ENCODE measurements at places on chromosomes 16 and 17.

DNA sequence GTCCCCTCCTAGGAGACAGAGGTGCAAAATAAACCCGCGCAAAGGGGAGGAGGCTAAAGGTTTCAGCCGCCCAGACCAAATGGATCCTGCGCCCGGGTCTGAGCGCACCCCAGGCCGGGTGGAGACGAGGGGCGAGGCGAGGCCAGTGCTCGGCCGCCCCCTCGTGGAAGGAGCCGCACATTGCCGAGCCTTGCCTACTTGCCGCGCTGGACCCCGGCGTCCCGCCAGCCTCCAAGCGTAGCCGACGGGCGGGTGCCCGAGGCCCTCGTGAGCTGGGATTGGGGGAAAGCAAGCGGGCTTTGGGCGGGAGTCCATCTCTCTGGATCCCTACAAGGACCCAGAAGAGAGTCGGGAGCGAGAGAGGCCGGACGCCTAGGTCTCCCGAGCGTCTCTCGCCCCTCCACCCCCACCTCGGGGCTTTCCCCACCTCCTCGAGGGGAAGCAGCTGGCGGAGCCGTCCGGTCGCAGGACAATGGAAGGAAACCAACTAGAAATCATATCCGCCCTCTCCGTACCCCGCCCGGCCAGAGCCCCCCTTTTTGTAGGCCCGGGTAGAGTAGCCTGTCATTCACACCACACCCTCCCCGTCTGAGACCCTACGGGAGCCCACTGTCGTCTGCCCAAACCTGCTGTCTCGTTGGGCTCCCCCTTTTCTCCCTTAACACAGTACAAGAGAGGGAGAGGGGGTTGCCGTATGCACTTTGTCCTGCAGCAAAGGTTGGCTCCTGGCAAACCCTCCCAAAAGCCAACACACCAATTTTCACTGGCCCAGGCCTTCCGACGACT lies 664 bp upstream of the BCL6B start:
- peak; percentile 32 for DNase-seq

DNA sequence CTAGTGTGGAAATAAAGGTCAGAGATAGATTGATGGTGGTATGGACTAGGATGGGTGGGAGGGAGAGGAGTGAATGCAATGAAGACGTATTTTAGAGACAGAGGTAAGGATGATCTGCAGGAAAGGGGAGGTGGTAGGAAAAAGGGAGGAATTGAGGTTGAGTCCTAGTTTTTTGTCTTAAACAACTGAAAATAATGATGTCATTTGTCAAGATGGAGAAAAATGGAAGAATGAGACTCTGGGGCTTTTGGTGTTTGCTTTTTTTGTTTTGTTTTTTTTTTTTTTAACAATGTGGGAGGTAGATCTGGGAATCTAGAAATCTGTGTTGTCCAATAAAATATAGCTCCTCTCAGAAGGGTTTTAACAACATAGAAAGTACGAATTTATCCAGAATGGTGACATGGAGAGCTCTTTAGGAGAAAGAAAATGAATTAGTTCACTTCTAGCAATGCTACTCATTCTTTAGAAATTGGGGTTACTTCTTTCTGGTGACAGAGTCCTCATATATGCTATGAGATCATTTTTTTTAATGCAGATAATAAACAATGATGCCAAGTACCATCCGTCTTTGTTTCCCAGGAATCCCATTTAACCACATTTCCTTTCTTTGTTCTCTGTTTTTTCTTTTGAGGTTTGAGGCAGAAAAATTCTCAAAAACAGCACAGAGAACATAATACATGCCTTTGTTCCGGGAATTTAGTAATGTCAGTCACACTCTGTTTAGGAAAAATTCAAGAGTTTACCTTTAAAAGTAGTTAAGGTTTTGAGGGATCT lies 225.3 kb upstream of the COX10 start:
- DNase-seq = no peak

- no peak for DNase-seq
Measured at GRCh38 chr16:10003486-10003885, 178.7 kb downstream of the GRIN2A start.

- DNase-seq = no peak
Measured at GRCh38 chr17:74990581-74991105, 3.2 kb downstream of the CDR2L start.

DNA sequence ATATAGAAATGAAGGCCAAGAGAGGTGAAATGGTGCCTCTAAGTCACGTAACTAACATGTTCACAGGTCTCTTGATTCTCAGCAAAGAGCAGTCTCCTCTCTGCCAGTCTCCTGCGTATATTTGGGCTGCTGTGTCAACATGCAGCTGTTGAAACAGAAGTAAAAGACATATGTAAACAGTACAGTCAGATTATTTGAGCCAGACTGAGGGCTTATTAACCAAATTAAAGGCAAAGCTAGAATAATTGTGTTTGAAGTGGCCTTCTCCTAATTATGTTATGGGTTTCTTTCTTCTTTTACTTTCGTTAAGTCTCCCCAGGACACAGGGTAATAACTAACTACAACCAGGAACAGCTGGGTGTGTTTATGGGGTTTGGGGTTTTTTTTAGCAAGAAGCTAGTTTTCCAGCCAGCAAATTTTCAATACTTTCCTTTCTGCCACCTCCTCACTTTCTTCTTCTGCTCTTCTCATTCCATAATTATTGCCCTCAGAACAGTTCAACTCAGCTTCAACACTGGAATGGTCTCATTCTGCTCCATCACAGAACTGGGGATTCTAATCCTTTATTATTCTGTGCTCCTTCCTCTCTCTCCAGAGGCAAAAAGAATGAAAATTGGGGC lies 18.4 kb downstream of the G6PC1 start:
- no peak for DNase-seq

DNA sequence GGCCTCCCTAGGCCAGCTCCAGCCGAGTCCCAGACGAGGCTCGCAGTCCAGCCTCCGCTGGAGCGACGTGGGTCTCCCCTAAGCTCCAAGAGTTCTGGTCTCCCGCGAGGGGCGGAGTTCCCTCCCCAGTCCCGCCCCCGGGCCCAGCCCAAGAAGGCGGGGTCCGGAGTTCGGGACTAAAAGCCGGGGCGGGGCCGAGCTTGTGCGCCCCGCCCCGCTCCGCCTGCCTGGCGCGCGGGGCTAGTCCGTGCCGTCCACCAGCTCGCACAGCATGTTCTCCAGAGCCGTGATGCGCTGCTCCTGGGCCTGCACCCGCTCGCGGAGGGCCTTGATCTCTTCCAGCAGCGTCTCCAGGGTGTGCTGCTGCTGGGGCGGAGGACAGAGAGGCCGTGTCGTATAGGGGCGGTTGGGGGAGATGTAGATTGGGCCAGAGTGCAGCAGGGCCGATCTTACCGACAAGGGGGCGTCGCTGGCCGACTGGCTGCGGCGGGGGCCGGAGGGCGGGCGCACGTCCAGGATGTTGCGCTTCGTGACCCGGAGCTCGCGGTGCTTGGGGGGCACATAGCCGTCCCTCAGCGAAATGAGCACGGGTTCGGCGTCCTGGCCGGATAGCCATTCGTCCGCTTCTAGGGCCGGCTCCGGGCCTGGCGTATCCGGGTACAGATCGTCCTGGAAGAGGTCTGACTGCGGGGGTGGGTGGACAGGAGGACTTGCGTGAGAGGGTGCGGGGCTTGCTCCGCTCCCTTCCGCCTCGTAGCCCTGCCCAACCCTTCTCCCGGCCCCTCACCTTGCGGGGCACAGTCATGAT lies 7.0 kb downstream of the CORO6 start:
- peak; percentile 87 for DNase-seq

Measured in anterior cingulate cortex (tissue), 58 donors.